ENCODE measurements at places on chromosomes 4 and X.

- no peak for DNase-seq
These were observed 15.8 kb downstream of the SLC7A11 start for GRCh38 chr4:138226351-138226750.

- no peak for DNase-seq
These were observed 66.0 kb upstream of the DDX60 start for GRCh38 chr4:168384437-168385141.

- no peak for DNase-seq
These were observed 264.2 kb downstream of the RAB28 start for GRCh38 chr4:13219971-13220370.

GRCh38 chrX:147850875-147851274 lies 60.8 kb upstream of the FMR1 start:
- DNase-seq, result no peak

GRCh38 chrX:22689290-22689689 lies 310.5 kb upstream of the DDX53 start:
- DNase-seq, result no peak

GRCh38 chrX:66677430-66677829 lies 38.6 kb upstream of the EDA2R start:
- DNase-seq, result no peak

DNA sequence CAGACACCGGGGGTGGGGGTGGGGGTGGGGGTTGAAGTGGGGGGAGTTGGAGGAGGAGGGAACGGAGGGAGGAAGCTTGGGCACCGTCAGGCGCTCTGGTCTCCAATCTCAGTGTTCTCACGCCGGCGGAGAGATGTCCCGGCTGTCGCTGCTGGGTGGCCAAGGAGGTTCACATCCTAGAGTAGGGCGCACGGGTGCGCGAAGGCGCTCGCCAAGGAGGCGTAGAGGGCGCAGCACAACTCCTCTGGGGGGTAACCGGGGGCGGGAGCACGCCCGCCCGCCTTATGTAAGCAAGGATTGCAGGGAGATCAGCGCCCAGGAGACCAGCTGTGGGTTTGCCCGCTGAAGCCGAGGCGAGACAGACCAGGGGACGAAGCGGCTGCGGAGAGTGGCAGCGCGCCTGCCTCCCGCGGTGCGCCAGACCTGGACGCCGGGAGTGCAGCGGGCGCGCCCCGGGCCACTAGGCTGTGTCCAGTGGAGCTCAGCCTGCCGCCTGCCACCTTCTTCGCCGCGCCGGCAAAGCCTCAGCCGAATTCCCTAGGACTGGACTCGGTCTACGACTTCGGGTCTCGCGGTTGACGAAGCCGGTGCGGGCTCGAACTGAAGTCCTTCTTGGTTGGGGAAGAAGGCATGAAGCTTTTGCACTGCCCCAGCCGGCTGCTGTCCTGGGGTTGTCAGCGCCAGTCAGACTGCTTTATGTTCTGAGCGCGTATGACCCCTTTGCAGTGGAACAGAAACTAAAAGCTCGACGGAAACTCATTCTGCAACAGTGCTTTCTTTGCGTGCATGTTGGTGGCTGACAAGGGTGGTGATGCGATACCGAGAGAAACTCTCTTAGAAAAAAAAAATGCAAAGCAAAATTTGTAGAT lies 707 bp upstream of the UNC5C start:
- DNase-seq, result no peak

GRCh38 chr4:149077181-149077580 lies 635.0 kb upstream of the NR3C2 start:
- no peak for DNase-seq

GRCh38 chr4:85756938-85757337 lies 282.0 kb downstream of the ARHGAP24 start:
- no peak for DNase-seq

GRCh38 chr4:7186031-7186430 lies 6.3 kb upstream of the SORCS2 start:
- DNase-seq, result no peak

DNA sequence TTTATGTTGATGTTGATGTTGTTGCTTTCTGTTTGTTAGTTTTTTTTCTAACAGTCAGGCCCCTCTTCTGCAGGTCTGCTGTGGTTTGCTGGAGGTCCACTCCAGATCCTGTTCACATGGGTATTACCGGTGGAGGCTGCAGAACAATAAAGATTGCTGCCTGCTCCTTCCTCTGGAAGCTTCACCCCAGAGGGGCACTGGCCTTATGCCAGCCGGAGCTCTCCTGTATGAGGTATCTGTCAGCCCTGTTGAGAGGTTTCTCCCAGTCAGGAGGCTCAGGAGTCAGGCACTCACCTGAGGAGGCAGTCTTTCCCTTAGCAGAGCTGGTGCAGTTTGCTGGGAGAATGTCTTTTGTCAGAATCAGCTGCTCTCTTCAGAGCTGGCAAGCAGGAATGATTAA lies 34.7 kb downstream of the CDX4 start:
- no peak for DNase-seq

DNA sequence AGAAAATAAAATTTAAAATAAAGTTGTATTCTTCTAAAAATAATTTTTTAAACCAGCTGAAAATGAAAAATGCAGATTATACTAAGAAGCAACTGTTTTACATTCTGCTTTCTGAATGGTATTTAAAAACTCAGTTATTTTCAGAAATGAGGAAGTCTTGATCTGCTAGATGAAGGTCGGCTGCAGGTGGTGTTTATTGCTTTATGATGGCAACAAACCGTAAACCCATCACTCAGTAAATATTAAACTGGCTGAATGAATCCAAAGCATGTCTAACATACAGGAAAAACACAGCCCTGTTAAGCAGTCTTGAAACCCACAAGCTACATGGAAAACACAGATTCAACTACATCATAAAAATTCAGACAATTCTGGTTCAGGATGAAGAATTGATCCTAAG lies 29.3 kb downstream of the DYNLT3 start:
- DNase-seq, result no peak

DNA sequence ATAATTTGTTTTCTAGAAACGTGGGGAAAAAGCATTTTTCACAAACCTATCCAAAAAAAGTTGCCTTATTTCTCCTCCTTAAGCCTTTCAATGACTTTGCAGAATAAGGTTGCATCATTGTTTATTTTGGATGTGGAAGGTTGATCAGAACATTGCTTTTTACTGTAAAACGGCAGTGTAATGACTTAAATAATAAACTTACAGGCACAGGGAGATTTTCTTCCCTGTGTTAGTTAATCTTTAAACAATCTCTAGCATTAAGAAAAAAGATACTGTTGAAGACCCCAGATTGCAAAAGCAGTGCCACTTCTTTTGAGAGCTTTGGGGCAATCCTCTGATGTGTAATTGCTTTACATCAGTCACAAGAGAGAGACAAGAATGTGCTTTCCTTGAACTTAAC lies 153.4 kb downstream of the ARX start:
- DNase-seq, result no peak

DNA sequence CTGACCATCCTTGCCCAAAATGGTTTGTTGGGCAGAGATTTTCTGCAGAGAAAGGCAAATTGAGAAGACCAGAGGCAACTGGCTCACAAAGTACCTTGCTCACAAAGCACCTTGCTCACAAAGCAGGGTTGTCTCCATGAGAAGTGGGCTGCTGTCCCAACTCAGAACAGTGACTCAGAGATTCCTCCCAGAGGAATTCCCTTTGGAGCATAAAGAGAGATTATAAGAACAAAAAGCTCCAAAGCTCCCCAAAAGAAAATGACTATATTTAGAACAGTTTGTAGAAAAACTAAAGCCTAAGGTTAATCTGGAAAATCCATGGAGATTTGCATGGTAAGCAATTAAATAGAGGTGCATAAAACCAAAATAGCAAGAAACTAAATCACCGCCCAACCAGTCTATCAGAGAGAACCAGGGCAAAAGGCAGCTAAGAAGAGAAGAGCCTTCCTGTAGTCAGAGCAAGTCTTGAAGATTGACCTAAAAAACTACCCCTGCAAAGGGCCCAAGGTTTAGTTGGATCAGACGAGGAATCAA lies 731.4 kb downstream of the FAT4 start:
- DNase-seq, result no peak

DNA sequence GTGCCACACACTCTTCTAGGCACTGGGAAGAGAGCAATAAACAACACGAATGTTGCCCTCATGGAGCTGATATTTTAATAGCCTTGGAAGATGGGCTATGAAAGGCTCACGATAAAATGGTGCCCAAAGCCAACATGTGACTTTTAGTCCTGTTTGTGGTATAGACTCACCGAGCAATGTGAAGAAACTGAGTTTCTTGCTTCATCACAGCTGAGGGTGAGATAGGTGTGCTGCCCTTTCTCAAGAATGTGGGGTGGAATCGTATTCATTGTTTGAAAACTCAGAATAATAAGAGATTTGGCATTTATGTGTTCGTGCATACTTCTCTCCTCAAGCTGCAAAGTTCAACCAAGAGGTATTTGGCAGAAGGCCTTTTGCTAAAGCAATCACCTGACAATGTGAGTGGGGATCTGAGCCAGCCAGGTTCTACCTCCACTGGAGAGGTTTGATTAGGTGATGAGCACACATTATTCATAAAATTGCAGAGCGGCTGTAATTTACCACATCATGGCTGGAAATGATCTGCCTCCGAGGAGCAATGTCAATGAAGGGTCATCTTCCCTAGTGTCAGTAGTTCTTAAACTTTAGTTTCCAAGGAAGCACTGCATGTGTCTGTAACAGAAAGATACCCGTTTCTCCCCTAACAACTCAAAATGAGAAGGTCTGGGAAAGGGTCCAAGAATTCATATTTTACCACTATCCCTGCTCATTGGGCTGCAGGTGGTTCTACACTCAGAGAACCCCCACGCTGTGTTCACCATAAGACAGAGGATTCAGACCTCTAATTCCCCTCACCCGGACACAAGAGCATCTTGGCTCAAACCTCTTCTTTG lies 41.9 kb upstream of the CBR4 start:
- no peak for DNase-seq

DNA sequence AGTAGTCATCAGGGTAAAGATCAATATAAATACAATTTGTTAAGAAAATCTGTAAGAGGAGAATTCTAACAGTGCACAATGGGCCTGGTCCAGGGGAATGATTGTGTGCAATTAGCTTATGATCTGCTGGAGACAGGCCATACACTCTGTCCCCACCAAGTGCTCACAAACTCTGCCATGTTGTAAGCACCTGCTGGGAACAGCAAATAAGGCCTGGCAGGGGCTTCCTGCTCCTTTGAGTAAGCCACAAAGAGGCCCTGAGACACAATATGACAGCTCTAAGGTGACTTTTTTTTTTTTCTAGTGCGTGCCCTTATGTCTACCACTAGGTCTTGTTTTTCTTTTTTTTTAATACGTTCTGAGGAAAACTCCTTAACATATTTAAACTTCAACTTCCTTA lies 866.3 kb upstream of the PCDH7 start:
- no peak for DNase-seq

DNA sequence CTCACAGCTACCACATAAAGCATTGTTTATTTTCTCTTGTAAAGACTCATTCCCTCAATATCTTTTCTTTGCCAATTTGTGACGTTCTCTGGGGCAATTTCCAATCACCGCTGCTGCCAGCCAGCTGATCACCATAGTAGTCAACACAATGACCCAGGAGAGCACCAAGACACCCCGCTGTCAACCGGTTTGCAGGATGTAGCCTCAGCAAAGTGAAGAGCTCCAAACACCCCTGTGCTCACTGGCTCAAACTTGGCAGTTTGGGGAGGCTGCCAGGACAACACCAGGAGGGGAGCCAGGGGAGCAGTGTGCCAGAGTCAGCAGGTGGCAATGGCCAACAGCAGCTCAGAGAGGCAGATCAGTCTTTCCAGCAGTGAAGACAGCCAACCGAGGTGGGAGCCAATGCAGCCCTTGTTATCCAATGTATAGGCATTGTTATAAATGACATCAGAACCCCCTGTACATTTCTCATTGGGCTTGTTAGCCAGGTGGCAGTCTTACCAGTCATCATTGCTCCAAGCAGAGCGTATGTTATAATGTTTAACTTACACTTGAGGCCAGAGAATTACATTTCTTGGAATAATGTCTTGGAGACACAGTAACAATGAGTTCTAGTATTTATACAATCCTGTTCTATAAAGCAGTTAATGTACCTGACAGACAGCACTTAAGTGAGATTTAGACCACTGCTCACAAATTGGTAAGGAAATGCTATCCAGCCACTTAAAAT lies 274.9 kb upstream of the GK2 start:
- no peak for DNase-seq

DNA sequence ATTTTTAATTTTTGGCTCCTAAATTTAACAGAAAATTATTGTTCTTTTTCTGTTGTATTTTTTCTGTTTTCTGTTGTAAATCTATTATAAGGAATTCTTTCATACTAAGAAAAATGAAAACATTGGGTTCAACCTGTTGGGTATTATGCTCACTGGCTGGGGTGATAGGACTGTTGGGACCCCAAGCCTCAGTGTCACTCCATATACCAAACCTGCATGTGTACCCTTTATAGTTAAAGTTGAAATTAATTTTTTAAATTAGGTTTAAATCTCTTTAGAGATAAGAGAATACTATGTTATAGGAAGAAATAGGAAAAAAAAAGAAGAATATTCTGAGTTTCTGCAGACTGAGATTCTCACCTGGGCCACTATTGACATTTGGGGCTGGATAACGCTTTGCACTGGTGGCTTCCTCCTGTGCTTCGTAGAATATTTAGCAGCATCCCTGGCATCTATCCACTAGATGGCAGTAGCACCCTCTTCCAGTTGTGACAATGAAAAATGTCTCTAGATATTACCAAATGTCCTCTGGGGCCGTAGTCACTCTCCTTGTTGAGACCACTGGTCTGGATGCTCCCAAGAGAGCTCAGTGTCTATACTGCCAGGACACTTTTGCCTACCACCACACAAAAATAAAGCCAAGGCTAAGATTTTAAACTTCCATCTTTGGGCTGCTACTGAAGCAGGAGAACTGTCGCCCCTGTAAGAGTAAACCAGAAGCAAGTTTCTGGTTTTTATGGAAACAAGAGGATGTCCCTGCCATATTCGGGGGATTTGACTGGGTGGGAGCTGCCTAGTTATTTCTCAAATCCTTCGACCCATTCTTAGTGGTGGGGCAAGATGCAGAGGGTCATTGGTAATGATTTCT lies 22.4 kb upstream of the CLTRN start:
- no peak for DNase-seq

DNA sequence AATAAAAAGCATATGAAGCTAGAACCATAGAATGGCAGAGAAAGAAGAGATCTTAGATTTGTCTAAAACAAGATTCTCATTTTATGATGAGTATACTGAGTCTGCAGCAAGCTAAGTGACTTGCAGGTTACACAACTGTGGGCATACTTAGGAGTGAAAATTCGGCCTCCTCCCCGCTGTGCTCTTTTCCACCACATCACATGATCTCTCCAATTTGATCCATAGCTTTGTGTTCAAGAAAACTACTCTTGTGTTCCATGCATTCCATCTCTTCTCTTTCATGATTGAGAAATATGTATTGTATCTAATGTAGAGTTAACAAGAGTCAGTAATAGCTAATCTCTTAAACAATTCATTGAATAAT lies 234.3 kb downstream of the SCFD2 start:
- DNase-seq, result no peak

- no peak for DNase-seq
These were observed 175.6 kb upstream of the HCCS start for GRCh38 chrX:10935501-10935900.

GRCh38 chrX:123424546-123424945 lies 240.5 kb downstream of the GRIA3 start:
- DNase-seq, result no peak

DNA sequence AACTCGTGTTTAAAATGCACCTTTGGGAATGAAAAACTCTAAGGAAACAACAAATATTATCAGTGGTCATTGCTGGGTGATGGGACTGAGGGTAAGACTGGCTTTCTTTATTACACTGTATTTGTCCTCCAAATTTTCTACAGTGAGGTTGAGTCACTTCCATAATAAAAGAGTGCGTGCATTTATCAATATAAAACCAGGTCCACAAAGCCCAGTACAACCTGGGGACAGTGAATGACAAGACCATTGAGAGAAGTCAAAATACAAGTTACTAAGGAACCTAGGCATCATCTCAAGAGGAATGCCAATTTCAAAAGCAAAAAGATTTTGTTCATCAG lies 76.4 kb downstream of the MAGED4 start:
- no peak for DNase-seq

Measured in cortex of kidney (tissue), 1 donor.